Upper lobe of left lung (tissue), 6 donors: ENCODE measurements at places on chromosomes 11 and 22.

GRCh38 chr11:4049006-4049405 lies 45.6 kb upstream of the RRM1 start:
- no peak for DNase-seq

- DNase-seq: no peak
These were observed 719.6 kb downstream of the BRD1 start for GRCh38 chr22:49107961-49108530.

DNA sequence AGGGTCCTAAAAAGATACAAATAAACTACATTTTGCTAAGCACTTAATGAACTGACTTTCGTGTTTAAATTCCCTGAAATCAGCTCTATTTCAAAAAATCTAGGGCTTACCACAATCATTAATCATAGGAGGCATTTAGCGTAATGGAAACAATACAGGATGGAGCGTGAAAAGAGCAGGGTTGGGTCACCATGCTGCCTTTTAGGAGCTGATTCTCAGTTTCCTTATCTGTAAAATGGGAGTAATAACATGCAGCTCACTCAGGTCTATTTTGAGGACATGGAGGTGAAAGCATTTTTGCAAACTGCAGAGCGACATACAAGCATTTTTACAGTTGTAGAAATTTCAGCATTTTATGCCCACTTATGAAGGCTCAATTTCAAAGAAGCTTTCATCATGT lies 407.0 kb downstream of the TENM4 start:
- DNase-seq: no peak

- no peak for DNase-seq
These were observed 34.7 kb downstream of the ALX4 start for GRCh38 chr11:44275241-44275640.

DNA sequence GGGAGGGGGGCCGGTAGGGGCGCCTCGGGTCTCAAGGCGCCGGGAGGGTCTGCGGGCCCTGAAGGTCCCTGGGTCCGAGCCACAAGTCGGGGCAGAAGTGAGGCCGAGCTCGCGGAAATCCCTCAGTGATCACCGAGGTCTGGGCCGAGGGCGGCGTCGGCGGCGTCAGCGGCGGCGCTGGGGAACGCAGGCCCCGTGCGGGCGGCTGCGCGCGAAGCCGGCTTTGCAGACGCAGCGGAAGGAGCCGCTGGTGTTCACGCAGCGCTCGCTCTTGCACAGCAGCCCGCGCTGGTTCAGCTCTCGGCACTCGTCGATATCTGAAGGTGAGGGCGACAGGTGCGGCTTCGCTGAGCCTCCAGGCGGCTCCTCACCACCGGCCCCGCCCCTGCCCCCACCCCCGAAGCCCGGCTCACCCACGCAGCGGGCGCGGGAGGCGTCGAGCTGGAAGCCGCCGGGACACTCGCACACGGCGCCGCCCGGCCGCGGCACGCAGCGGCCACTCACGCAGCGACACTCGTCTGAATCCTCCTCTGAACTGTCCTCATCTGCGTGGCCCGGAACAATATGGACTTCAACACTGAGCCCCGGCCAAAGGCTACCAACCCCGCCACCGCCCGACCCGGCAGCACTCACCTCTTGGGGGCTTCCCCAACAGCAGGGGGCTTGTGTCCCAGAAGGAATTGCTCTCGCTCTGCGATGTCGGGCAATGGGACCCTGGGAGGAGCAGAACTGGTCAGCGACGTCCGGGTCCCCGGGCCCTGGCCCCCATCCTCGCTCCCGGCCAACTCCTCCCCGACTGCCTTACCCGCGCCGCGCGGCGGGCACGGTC lies 14.2 kb downstream of the SCYL1 start:
- no peak for DNase-seq

- DNase-seq: no peak
These were observed at the start of gene GUCD1 for GRCh38 chr22:24554313-24555164. Gene GUCD1 (minus strand): TSS chr22:24555138. CDS start chr22:24554991, 147 bp downstream.

DNA sequence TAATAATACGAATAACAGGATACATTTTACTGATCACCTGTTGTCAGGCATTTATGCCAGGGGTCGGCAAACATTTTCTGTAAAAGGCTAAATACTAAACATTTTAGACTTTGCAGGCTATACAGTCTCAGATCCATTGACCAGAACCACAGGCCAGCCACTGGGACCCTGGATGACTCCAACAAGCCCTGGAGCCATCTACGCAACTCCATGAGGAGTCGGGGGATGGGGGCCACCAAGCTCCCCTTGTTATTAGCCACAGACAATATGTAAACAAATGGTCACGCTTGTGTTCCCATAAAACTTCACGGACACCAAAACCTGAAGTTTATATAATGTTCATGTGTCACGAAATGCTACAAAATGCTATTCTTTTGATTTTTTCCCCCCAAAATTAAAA lies 54.4 kb upstream of the EMID1 start:
- DNase-seq: no peak

- DNase-seq: peak; percentile 67
These were observed 5.3 kb downstream of the IFITM10 start for GRCh38 chr11:1744891-1745700.

DNA sequence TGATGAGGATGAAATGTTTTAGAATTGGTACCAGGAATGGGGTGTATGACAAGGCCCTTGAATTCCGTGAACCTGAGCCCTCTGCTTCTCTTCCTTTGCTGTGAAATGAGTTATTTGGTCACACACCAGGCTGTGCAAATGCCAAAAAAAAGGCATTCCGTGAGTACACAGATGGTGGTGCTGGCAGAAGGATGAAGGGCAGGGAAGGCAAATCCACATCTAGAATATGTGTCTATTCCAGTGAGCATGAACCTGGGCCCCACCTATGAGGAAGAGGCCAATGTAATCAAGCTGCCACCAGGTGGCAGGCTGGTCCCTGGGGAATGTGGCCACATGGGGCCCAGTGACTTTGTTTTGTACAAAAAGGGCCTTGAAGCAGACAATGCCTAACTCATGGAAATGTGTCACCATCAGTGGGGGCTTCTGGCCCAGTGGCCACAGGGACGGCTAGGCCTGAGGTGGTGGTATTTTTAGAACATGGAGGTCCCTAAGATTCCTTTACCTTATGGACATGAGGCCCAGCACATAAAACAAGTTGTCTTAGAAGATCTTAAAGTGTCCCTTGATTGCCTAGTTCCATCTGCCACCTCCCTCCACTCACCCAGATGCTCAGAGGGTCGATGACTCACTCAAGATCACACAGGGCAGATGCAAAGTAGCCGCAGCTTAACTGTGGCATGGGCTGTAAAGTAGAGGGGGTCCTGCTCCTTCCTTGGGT lies 3.9 kb upstream of the RNF215 start:
- DNase-seq: peak; percentile 74

- no peak for DNase-seq
These were observed 5.3 kb downstream of the OSBP start for GRCh38 chr11:59610289-59610688.

- DNase-seq: no peak
These were observed 2.5 kb upstream of the PRRG4 start for GRCh38 chr11:32827276-32827675.

GRCh38 chr11:63694596-63694995 lies 13.3 kb downstream of the RTN3 start:
- DNase-seq: no peak

- DNase-seq: no peak
These were observed 1.2 kb upstream of the TMEM45B start for GRCh38 chr11:129814244-129815014.

DNA sequence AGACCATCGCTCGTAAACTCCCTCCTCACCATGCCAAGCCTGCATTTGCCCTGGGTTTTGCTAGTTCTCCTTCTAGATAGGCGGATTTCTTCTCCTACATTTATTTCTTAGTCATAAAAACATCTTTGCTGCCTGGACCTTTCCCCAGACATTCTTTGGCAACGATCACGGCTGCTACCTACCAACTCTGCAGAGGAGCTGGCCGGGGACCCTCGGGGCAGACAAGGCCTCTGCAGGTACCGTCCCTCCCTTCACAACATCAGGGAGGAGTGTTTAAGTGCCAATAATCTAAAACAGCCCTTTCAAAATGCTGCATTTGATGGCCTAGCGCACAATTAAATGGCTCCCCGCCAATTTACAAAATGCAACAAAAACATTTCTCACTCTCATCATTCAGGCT lies 34.4 kb downstream of the BRD1 start:
- no peak for DNase-seq

- DNase-seq: peak; percentile 39
These were observed 34.9 kb downstream of the TOLLIP start for GRCh38 chr11:1274501-1274900.

DNA sequence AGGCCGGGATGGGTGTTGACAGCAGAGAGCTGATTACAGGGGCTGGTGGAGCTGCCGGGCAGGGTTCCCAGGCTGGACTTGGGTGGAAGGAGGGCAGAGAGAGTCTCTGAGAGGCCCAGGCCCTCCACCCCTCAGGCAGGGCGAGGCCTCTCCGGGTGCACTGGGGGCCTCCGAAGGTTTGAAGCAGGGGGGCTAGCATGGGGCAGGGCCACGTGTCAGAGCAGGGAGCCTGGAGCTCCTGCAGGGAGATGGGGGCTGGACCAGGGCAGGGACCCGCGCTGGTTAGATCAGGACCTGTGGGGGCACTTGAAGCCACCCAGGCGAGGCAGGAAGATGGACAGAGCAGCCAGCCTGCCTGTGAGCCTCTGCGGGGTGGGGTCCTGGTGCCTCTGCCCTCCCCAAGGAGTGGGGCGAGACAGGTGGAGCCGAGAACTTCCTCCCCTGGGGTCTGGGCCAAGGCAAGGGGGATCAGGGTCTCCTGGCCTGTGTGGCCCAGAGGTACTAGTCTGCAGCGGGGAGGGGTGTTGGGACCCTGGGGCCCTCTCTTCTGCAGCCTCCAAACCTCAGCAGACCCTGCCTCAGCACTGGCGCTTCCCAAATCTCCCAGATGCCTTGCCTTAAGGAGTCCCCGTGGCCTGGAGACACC lies 911 bp downstream of the PANX2 start:
- DNase-seq: peak; percentile 56

DNA sequence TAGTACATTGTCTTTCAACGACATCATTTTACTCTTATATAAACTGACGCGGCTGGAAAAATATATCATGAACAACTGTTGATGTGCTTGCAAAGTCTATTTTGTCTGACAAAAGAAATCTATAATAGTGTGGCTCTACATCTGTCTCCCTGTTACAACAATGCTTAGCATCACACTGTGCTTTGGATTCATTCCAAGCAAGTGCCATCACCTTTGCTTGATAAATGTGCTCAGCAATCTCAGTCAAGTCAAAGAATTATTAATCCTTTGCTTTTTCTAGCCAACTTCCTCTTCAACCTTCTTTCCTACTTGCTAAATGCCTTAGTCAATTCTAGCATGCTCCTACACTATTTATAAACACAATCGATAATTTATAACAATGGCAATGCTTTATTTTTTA lies 140.5 kb downstream of the FCHSD2 start:
- no peak for DNase-seq

GRCh38 chr22:43743131-43743530 lies 69.0 kb downstream of the EFCAB6 start:
- no peak for DNase-seq

- DNase-seq: peak; percentile 51
These were observed 1.2 kb downstream of the TUBA8 start for GRCh38 chr22:18111759-18112330.

- no peak for DNase-seq
These were observed 15.8 kb upstream of the OMP start for GRCh38 chr11:77086521-77087472.

GRCh38 chr11:86629045-86629706 lies 43.2 kb downstream of the ME3 start:
- DNase-seq: no peak

- DNase-seq: no peak
These were observed 878.5 kb upstream of the LRRC4C start for GRCh38 chr11:42337786-42338455.

DNA sequence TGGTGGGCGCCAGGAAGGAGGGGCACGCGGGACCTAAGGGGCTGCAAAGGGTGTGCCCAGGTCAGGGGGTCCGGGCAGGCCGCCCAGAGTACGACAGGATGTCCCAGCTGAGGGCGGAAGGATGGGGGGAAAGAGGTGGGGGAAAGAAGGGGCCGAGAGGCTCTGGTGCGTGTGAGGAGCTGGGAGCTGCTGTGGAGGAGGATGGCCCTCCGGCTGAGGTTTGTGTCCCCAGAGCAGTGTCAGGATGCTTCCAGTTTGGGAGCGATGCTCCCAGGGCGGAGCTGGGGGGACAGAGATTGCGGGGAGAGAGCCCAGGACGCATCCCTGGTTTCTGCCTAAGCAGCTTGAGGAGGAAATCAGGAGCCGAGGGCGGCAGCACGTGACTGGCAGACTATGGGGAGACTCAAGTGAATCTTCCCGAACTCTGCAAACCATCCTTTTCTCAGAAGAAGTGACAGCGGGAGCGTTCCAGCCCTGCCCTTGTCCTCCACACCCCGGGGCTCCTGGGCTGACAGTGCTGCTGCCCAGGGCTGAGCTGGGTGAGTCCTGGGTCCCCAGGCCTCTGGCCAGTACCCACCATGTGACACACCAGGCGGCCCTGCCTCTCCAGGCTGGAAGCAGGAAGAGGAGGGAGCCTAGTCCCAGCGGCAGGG lies 19.7 kb upstream of the TTLL12 start:
- no peak for DNase-seq

DNA sequence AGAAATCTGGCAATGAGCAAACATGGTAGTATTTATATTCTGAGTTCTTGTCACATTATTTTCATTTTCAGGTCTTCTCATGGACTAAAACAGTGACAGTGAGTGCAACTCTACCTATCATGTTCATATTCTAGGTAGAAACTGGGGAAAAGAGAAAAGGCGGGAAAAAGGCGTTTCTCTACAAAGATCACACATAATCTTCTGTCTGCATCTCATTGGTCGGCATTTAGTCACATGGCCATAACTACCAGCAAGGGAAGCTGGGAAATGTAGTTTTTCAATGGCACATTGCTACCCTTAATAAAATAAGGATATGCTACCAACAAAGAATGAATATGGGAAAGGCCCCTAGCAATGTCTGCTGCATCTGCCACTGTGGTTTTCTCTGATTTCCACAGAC lies 57.6 kb upstream of the B3GAT1 start:
- no peak for DNase-seq

- DNase-seq: no peak
These were observed 308.7 kb downstream of the DCDC1 start for GRCh38 chr11:31060880-31061279.

- no peak for DNase-seq
These were observed 34.7 kb downstream of the PARVA start for GRCh38 chr11:12411806-12412727.

GRCh38 chr22:29715240-29715639 lies 4.6 kb upstream of the CABP7 start:
- no peak for DNase-seq
